T follicular helper cell (primary cell): ENCODE measurements at places on chromosomes 13 and 19.

DNA sequence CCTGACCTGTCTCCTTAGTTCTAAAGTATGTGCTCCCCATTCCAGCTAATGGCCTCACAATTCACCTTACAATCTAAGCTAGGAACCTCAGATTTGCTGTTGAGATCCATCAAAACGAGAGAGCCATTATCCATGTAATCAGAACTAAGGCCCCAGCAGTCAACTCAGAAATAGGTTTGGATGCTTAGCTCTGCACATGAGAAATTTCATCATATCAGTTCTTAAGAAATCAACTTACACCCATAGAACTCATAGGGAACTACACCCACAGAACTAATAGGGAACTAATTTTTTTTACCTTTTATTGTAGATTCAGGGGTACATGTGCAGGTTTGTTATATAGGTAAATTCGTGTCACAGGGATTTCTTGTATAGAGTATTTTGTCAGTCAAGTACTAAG lies 28.7 kb downstream of the CYSLTR2 start:
- no peak for DNase-seq

- no peak for DNase-seq
These were observed 30.6 kb upstream of the IGSF23 start for GRCh38 chr19:44582581-44583265.

DNA sequence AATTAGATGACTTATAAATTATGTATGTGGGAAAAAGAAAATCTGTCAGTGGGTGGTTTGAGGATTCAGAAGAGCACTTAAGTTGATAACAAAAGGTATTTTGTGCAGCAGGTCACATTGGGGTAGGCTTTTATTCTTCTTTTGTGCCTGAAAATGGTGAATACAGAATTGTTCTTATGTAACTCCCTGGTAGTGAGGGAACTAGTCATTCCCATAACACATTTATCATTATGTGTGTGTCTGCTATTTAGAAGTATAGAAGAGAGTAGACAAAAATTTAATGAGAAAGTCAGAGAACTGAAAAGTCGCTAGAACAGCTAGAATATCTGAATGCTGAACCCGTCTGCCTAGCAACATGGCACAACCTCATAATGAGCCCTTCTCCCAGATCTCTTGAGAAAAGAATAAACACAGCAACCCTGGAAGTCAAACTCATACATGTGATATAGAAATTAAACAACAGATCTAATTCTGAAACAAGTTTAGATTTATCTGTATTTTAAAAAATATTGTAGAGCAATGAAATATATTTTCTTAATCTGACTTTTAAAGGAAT lies 111.8 kb upstream of the EDNRB start:
- DNase-seq = no peak

GRCh38 chr19:18856385-18857126 lies 24.8 kb downstream of the UPF1 start:
- no peak for DNase-seq

- no peak for DNase-seq
These were observed 246.4 kb downstream of the GPC5 start for GRCh38 chr13:91644806-91645205.

- no peak for DNase-seq
These were observed 154.6 kb downstream of the COL4A1 start for GRCh38 chr13:110152351-110152750.

DNA sequence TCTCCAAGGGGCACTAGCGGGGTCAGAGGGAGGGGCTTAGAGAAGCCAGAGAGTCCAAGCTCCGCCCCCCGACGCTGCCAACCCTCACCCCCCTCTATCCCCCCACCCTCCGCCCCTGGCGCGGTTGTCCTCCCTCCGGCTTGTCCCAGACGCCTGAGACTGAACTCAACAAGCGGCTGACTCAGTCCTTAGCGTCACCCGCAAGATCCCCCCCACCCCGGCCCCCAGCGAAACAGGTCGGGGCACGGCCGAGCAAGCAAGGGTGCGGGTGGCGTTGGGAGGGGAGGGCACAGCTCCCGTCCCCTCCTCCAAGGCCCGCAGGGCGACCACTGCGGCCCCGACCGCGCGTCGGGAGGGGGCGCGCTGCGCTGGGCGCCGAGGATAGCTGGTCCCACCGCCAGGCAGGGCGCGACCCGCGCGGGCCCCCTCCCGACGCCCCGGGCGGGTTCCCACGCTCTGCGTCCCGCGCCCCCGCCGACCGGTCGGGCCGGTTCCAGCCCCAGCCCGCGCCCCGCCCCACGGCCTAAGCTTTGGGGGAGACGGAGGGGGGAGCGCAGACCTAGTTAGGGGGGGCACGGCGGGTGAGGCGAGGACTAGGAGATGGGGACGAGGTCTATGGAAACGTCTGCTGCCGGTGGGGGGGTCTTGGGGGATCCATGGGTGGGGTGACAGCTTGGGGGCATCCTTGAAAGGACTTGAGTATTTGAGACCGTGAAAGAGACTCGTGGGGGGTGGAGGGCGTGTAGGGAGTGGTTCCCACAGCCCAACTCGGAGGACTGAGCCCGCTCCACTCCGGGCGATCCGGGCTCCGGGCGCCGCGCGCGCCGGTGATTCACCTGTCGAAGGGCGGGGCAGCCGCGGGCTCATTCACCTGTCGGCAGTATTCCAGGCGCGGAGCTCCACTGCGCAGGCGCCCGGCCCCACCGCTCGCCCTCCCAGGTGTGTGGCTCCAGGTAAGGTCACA lies 5.1 kb downstream of the NOTCH3 start:
- DNase-seq = no peak

GRCh38 chr19:46845959-46846459 lies 4.6 kb downstream of the AP2S1 start:
- DNase-seq = no peak

DNA sequence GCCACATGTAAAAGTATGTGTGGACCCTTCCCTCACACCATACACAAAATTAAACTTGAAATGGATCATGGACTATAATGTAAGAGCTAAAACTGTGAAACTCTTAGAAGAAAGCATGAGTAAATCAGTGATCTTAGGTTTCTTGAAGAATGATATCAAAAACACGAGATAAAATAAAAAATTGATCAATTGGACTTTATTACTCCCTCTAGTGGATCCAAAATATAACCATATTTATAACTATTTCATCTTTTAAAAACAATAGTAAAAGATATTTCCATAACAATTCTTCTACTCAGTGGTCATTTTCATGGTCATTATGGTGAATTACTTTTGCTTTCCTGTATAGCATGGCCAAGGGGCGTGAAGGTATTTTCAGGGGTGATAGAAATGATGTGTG lies 174.6 kb upstream of the LSM14A start:
- no peak for DNase-seq

- DNase-seq = no peak
These were observed at the start of gene CAMSAP3 for GRCh38 chr19:7595466-7596133. Gene CAMSAP3 (plus strand): TSS chr19:7595863. CDS start chr19:7596003, 140 bp downstream.

- no peak for DNase-seq
These were observed 18.9 kb downstream of the ARID3A start for GRCh38 chr19:944663-945241.
